ENCODE measurements at places on chromosomes 7 and 10.

- H3K4me3 ChIP-seq = no peak overlapping the region
- DNase-seq = no peak
- H3K27me3 ChIP-seq = no peaks in the 10 kb centered on the region
- H3K27ac ChIP-seq = no peak overlapping the region
- peaks cover 4% of the 10 kb centered on the region for H3K4me1 ChIP-seq
Measured at GRCh38 chr7:99730238-99730810, 4.7 kb downstream of the CYP3A7 start.

- peak within 1 kb of the TSS; percentile 48 for H3K4me3 ChIP-seq
- H3K4me1 ChIP-seq = peaks cover 4% of the 10 kb centered on the region
Measured at GRCh38 chr10:99329304-99329553, at the start of gene CNNM1. CNNM1 (plus strand) TSS chr10:99329356; CDS start chr10:99329388, 32 bp downstream.

DNA sequence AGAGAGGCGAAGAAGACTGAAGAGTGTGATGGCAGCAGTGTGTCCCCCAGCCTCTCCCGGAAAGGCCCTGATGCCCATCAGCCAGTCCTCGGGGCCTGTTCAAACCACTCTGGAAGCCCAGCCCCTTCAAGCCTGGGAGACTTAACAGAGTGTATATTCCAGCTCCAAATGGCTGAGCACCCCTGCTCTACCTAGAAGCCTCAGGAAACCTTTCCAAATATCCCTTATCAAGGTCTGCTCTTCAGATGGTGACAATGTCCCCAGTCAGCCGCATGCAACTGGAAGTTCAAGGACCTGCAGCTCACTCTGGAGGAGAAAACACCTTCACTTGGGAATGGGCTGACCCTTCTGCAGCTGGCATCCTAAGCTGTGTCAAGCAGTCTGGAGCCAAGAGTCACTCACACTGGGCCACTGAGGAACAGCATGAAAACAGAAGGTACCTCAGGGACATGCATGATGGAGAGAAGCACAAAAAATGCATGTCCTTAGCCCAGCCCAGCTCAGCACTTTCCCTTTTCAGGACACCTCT lies 10.2 kb downstream of the ANXA11 start:
- peak overlapping the region; percentile 88 for H3K27ac ChIP-seq
- no peaks in the 10 kb centered on the region for H3K36me3 ChIP-seq
- no peaks in the 10 kb centered on the region for H3K27me3 ChIP-seq

DNA sequence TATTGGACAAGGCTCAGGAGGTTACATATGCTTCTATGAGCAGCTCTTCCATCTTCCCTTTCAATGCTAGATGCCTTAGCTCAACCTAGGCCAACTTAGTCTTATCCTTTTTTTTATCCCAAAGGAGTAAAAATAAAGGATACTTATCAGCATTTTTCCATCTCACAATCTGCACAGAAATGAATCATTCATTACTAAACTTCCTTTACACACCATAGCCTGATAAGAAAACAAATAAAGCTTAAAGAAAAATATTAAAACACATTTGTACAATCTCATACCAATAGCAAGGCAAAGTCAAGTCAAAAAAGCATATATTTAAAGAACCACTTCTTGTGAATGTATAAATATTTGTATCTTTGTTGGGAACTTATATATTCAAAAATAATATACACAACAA lies 407.4 kb downstream of the GRM8 start:
- no peak overlapping the region for H3K27ac ChIP-seq
- no peaks in the 10 kb centered on the region for H3K36me3 ChIP-seq
- H3K4me3 ChIP-seq = no peak overlapping the region
- no peak for DNase-seq
- H3K27me3 ChIP-seq = no peaks in the 10 kb centered on the region

- H3K27ac ChIP-seq = peak overlapping the region; percentile 29
- no peaks in the 10 kb centered on the region for H3K4me1 ChIP-seq
- H3K27me3 ChIP-seq = no peaks in the 10 kb centered on the region
- DNase-seq = no peak
Measured at GRCh38 chr10:66321723-66322665, 603.8 kb upstream of the LRRTM3 start.

Data from breast epithelium (tissue), 4 donors.